ENCODE measurements at places on chromosomes 4 and X. TPM values are rescaled to one million over a fixed set of nuclear protein-coding genes. Genes with fewer than 3 reads are reported as not detected.
A peak's percentile ranks its signal among the peaks of the same experiment; 100 is the strongest.

GRCh38 chr4:2484993-2485392 lies 16.1 kb downstream of the RNF4 start:
- no peak overlapping the region for H3K4me3 ChIP-seq
- H3K4me1 ChIP-seq = peaks cover 21% of the 10 kb centered on the region
- DNase-seq = no peak
- H3K27me3 ChIP-seq = no peaks in the 10 kb centered on the region

DNA sequence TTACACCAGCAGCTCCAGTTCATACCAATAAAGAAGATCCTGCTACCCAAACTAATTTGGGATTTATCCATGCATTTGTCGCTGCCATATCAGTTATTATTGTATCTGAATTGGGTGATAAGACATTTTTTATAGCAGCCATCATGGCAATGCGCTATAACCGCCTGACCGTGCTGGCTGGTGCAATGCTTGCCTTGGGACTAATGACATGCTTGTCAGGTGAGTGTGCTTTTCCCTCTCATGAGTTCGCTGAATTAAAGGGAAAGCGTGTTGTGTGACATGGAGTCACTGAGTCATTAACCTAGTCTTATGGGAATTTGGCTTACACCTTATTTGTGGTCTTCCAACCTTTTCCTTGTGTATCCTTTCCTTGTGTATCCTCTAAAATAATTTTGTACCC lies 15.9 kb downstream of the TMEM165 start:
- H3K27ac ChIP-seq = no peak overlapping the region
- peaks cover 14% of the 10 kb centered on the region for H3K4me1 ChIP-seq
- no peak for DNase-seq
- H3K27me3 ChIP-seq = no peaks in the 10 kb centered on the region
- no peak overlapping the region for H3K4me3 ChIP-seq

- peaks cover 48% of the 10 kb centered on the region for H3K4me1 ChIP-seq
- no peak overlapping the region for H3K4me3 ChIP-seq
- H3K27ac ChIP-seq = peak overlapping the region; percentile 91
- peaks cover 37% of the 10 kb centered on the region for H3K36me3 ChIP-seq
- DNase-seq = peak; percentile 39
- H3K27me3 ChIP-seq = no peaks in the 10 kb centered on the region
Observed at GRCh38 chr4:74619931-74620702, 174.2 kb downstream of the BTC start.

The AMER1 gene
- total RNA-seq = 6.7 TPM

- no peaks in the 10 kb centered on the region for H3K27me3 ChIP-seq
- peaks cover 17% of the 10 kb centered on the region for H3K4me1 ChIP-seq
- no peak for DNase-seq
- H3K36me3 ChIP-seq = no peaks in the 10 kb centered on the region
Observed at GRCh38 chr4:152480901-152481300, 55.0 kb downstream of the FBXW7 start.

The UGT2A1 gene
- total RNA-seq = not detected

DNA sequence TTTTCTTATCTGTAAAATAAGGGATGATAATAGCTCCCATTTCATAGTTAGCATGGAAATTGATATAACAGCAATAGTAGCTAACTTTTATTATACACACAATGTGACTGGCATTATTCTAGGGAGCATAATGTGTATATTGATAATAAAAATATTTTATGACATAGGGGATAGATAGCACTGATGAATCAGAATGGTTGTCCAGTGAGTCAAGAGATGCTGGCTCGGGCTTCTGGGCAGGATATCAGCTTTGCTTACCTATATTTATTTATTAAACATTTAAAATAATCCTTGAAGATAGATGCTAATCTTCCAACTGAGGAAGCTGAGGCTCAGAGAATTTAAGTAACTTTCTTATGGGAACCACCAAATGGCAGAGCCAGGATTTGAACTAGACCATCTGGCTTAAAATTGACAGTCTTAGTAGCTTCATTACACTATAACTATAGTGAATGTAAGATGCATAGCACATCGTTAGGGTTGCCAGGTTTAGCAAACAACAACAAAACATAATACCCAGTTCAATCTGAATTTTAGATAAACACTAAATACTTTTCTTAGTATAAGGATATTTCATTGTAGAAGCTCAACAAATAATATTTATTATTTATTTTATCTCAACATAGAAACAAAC lies 2.7 kb downstream of the AFP start:
- no peaks in the 10 kb centered on the region for H3K4me1 ChIP-seq
- H3K27ac ChIP-seq = no peak overlapping the region
- no peaks in the 10 kb centered on the region for H3K27me3 ChIP-seq
- no peak for DNase-seq

DNA sequence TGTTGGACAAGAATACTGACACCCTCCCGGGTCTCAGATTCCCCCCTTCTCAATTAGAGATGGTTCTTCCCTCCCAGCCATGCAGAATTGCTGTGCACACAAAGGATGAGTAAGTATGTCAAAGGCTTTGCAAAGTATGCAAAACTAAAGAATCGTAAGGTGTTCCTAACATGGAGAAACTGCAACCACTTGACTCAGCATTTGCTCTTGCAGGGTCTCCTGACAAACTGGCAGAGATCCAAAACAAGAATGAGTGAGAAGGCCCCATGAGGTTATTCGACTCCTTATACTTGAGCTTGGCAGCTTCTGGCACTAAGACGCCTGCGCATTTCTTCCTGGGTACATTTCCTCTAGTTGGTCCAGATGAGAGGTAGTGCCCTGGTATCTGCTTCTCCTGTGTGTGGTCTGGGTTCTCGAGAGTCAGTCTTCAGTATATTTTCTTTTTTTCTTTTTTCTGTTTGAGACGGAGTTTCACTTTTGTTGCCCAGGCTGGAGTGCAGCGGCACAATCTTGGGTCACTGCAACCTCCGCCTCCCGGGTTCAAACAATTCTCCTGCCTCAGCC lies 8.2 kb downstream of the FAM184B start:
- peaks cover 19% of the 10 kb centered on the region for H3K4me1 ChIP-seq
- no peaks in the 10 kb centered on the region for H3K27me3 ChIP-seq
- DNase-seq = no peak
- no peaks in the 10 kb centered on the region for H3K36me3 ChIP-seq
- H3K27ac ChIP-seq = no peak overlapping the region

GRCh38 chrX:25034889-25035288 lies 19.1 kb upstream of the ARX start:
- H3K36me3 ChIP-seq = no peaks in the 10 kb centered on the region
- no peak overlapping the region for H3K27ac ChIP-seq
- no peak for DNase-seq
- H3K27me3 ChIP-seq = peaks cover 15% of the 10 kb centered on the region
